ENCODE measurements at places on chromosomes 12 and 14.

DNA sequence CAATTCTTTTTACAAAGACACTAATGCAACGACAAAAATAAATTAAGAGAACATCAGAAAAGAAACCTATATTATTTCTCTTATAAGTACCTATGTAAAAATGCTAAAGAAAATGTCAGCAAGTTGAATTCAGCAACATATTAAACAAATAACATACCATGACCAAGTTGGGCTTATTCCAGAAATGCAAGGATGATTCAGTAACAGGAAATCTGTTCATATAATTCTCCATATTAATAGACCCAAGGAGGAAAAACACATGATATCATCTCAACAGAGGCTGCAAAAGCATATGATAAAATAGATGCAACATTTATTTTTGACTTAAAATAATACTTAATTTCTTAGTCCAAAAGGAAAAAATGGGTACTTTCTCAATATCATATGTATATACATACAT lies 25.1 kb upstream of the GPHB5 start:
- no peak for ATAC-seq

DNA sequence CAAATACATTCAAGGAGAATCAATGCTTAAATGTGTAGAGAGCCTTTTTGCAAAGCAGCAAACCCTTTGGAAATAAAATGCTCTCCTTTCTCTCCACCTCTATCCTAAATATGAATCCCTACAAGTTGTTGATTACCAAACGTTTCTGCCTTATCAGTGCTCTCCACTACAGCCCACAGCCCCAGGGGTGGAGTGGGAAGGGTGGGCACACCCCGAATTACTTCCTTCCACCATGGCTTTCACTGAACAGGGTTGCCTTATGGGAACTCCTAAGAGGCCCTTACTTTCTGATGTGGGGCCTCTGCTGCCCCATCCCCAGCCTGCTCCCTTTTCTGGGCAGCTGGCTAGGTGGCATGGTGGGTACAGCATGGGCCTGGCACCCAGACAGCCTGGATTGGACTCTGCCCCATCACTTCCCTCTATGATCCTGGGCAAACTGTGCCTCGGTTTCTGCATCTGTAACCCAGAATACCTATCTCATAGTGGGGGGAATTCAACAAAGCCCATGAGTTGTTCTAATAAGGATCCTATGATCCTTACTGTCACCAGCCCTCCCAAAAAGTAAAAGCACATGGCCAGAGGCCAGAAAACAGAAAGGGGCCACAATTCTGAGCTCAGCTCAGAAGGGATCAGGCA lies 16.1 kb downstream of the AK7 start:
- ATAC-seq: no peak

GRCh38 chr14:56208520-56208919 lies 90.3 kb downstream of the PELI2 start:
- ATAC-seq: no peak

DNA sequence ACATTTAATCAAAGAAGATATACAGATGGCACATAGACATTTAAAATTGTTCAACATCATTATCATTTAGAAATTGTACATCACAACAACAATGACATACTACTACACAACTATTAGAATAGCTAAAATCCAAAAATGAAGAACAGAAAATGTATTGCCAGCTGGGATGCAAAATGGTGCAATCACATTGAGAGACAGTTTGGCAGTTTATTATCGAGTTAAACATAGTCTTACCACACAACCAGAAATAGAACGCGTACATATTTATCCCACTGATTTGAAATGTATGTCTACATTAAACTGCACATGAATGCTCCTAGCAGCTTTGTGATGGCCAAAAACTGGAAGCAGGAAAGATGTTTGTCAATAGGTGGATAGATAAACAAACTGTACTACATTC lies 791.5 kb upstream of the MGAT4C start:
- ATAC-seq: no peak

DNA sequence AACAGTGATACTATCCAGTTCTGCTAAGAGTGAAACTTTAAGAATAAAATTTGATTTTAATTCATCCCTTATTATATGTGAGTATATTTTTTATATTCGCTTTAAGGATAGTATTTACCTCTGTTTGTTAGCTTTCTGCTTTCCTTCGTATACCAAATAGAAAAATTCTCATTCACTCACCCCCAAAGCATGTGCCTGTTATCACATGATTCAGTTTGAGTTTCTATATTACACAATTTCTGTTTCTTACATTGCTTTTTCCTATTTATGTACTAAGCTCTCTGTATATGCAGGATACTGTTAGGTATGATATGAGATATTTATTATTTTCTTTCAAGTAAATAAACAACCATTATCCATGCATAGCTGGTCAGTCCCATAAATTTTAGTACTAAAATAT lies 275.2 kb downstream of the FBXL14 start:
- ATAC-seq: no peak

DNA sequence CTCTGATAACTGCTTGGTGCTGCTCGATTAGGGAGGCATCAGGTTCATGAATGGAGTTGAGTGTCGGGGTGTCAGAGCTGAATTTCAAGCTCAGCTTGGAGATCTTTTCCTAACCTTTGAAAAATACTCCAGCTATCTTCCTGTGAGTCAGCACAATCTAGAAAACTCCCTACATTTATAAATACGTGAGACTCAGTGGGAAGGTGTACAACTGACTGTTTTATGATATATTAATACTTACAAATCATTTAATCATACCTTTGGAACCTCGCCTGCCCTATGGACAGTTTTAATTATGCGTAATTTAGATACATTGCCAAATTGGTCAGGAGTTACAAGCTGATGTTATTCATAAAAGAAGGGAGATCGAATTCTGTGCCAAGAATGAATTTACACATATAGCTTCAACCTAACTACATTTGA lies 961 bp downstream of the CMAS start:
- ATAC-seq: no peak

GRCh38 chr14:68934066-68934465 lies 45.0 kb downstream of the ACTN1 start:
- ATAC-seq: no peak

- ATAC-seq: peak; percentile 71
Measured at GRCh38 chr12:106126441-106127337, 12.1 kb downstream of the NUAK1 start.

DNA sequence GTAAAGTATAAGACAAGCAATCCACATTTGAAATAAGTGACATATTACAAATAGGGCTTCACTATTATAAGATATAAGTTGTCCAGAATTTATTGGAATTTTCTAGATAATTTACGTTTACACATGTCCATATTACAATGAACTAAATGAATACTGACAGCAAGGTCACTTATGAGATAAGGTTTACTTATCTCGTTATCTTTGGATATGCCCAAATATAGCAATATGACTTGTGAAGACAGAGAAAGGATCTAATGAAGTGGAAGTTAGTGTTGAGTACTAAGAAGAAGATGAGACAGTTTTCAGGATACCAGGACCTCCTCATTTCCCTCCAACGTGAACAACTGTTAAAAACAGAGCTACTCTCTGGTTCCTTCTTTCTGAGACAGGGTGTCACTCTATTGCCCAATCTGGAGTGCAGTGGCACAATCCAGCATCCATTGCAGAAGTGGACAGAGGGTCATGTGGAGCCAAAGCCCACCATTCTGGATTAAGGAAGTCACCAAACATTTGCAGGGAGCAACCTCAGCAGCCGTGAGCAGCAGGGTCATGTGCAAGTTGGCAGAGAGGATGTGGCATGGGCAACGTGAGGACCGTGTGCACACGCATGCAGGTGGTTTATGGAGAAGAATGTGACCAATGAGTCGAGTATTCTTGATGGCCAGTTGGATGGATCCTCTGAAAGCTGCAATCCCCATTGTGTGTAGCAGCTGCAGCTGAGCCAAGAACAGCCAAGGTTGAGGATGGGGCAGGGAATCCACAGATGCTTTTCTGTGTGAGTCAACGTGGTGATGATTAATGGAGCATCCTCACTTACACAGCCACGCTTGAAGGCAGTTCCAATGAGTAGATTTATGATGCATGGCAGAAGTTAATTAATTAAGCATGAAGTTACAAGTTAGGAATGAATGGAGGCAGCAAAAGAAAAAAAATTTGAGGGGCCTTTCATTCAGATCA lies 111.0 kb downstream of the BICD1 start:
- ATAC-seq: peak; percentile 48

- ATAC-seq: no peak
Measured at GRCh38 chr14:59347511-59347900, 117.7 kb downstream of the GPR135 start.

- ATAC-seq: no peak
Measured at GRCh38 chr14:42174357-42174756, 567.7 kb downstream of the LRFN5 start.

DNA sequence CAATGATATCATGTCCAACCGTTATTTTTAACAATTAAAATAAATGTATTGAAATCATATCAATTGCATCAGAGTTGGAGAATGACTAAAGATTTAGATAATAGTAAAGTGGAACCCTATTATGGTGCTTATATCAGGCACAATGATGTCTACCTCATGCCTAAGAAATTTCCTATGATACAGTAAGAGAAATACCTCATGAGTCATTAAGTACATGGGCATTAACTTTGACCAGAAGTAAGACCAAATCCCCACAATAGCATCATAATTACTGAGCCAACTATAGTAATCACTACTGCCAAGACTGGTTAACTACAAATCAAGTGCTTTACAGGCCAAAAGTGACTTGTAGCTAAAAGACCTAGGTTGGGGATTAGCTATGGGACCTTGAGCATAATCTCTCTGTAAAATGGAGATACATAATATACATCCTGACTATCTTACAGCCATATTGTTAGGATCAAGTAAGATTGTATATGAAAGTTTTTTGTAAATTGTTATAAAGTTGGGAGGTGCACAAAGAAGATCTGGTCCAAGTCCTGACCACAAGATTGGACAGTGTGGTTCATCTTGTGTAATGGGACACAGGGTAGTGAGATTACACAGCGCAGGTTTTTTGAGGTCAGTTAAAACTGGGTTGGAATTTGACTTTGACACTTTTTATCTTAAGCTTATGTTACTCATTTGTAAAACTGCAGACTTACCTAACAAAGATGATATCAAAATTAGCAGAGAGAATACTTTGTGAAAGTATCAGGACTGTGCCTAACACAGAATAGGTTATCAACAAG lies 60.5 kb downstream of the ERGIC2 start:
- no peak for ATAC-seq

DNA sequence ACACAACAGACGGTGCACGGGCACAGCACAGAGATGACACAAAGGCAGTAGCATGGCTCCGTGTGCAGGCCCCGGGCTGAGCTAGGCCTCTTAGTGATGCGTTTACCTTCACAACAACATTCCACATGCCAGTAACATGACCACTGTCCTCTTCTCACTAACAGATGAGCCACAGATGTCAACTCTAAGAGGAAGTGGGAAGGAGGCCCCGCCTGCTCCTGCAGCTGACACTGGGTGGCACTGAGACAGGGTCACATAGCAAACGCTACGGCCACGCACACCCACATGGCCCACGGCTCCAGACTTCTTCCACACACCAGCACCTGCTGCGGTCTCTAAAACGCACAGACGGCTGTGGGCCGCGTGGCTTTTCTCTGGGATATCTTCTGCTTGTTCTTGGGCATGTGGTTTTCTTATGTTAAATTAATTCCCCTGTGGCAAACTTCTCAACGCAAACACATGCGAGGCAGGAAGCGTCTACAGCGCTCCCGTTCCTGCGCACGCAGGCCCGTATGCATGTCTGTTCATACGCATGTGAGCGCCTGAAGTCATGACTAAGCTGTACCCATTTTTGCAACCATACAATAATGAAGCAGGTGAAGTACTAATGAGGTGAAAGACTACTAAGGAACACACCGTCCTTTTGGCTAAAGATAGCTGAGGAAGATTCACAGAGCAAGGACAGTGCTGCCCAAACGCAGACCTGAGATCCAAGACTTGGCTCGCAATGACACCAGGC lies 26.8 kb downstream of the AMN start:
- no peak for ATAC-seq

DNA sequence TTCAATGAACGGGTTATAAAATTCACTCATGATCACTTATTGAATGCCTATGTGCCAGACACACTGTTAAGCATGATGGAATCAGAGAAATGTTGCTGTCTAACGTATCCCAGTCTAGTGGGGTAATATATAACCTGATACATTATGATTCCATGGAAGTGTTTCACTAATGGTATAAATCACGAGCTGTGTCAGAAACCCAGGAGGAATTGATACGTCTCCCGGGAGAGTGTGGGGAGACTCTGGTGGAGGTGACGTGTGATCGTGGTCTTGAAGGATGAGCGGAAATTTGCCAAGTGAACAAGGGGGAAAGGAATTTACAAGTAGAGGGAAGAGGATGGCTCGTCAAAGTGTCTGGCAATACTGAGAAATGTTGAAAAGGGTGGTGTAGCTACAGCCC lies 26.5 kb downstream of the MANSC1 start:
- ATAC-seq: no peak

- ATAC-seq: no peak
Measured at GRCh38 chr14:72808564-72808963, 85.3 kb downstream of the DPF3 start.

DNA sequence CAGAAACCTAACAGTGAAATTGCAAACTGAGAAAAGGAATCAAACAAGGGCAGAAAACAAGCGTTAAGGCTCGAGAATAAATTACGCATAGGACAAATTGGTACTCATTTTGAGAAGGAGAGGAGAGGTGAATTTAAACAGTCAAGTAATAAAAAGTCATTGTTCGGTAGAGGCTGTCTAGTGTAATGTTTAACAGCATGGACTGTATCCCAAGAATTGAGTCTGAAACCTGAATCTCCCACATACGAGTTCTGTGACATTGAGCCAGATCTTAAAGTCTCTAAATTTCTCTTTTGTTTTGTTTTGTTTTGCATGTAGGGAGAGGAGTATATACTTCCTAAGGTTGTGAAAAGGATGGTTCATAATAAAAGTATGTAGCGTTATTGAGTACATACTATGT lies 216.5 kb upstream of the BTG1 start:
- no peak for ATAC-seq

DNA sequence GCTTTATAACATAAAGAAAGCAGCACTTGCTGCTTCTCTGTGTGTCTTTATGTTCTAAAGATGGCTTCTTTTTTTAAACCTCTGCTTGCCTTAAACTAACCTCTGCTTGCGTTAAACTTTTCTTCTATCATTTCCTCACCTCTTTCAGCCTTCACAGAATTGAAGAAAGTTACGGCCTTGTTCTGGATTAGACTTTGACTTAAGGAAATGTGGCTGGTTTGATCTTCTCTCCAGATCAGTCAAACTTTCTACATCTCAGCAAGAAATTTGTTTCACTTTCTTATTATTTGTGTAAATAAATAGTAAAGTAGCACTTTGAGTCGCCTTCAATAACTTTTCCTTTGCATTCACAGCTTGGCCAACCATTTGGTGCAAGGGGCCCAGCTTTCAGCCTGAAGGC lies 64.2 kb downstream of the CMAS start:
- ATAC-seq: no peak

GRCh38 chr12:6956021-6956727 lies 5.0 kb downstream of the PTPN6 start:
- ATAC-seq: no peak

- ATAC-seq: no peak
Measured at GRCh38 chr12:128801879-128802391, 21.8 kb downstream of the SLC15A4 start.

GRCh38 chr14:41868396-41868795 lies 261.7 kb downstream of the LRFN5 start:
- ATAC-seq: no peak
